Left lobe of liver (tissue), 2 donors: ENCODE measurements at places on chromosomes 13 and 19. TPM values are rescaled to one million over a fixed set of nuclear protein-coding genes. Genes with fewer than 3 reads are reported as not detected.

ZNF471 gene
- 1.3 TPM for total RNA-seq

PSG1 gene
- not detected for total RNA-seq

USHBP1 gene
- 1.6 TPM for total RNA-seq

ZNF146 gene
- 17.2 TPM for total RNA-seq

APC2 gene
- total RNA-seq: 0.13 TPM

RASAL3 gene
- 1.9 TPM for total RNA-seq

ZNF560 gene
- total RNA-seq: not detected

ATP1A3 gene
- 0.10 TPM for total RNA-seq

FFAR2 gene
- not detected for total RNA-seq

C19orf18 gene
- total RNA-seq: 1.1 TPM
